ENCODE measurements at places on chromosomes 12 and 14.

GRCh38 chr14:102264775-102265174 lies 40.2 kb downstream of the MOK start:
- no peak for DNase-seq

GRCh38 chr12:6662602-6662905 lies 365 bp downstream of the ING4 start:
- DNase-seq, result no peak

GRCh38 chr12:46367351-46368029 lies 5.1 kb downstream of the SLC38A2 start:
- DNase-seq, result no peak

DNA sequence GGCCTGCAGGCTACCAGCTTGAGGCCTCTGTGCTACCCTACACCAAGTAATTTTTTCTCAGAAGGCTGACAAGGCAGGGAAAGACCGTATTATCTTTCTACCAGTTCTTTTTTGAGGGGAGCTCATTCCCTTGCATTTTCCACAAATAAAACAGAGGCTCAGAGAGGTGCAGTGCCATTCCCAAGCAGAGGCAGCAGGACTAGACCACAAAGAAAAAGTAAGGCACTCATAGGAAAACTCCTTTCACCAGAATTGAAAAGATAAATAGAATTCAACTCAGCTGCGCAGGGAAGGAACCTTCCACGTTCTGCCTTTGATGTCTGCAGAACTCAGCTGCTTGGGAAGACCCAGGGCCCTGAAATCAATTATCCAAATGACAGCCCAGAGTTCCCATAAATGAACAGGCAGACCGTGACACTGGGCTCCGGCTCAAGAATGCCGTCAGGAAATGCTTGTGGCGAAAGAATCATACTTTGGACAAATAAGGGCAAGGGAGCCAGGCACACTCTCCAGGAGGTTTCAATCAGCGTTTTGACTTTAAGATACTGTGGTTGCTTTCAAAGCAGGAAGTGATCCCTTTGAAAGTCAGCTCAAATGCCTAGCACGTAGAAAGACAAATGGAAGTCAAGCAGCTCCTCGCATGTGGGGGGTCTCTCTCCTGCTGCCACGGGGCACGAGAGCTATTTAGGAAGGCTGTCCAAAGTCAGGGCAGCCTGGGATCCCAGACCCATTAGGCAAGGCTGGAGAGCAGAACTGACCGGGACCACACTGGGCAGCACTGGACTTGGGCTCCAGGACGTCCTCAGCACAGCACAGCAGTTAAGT lies 14.0 kb downstream of the KCTD10 start:
- peak; percentile 65 for DNase-seq

GRCh38 chr12:45547822-45548221 lies 181.7 kb upstream of the ARID2 start:
- DNase-seq, result no peak

DNA sequence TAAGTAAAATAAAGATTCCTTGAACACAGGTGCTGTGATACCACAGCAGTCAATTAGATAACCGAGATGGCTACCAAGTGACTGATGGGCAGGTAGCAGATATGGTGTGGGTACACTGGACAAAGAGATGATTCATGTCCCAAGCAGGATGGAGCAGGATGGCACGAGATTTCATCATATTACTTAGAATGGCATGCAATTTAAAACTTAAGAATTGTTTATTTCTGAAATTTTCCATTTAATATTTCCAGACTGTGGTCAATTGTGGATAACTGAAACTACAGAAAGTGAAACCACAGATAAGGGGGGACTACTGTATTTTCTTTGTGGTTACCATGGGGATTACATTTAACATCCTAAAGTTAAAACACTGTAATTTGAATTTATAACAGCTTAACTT lies 7.5 kb upstream of the ZFP36L1 start:
- no peak for DNase-seq

Measured in activated CD4-positive, alpha-beta T cell treated with anti-CD3 and anti-CD28 coated beads, Interleukin-2, amount 10 ng/mL, durations not matched to agents 24 days and 14 days (primary cell).